ENCODE measurements at places on chromosomes 3 and 15.

GRCh38 chr3:5194801-5195509 lies 7.4 kb downstream of the EDEM1 start:
- no peak overlapping the region for H3K27ac ChIP-seq
- H3K4me3 ChIP-seq, result no peak overlapping the region
- peak; percentile 67 for DNase-seq
- H3K27me3 ChIP-seq, result no peaks in the 10 kb centered on the region

DNA sequence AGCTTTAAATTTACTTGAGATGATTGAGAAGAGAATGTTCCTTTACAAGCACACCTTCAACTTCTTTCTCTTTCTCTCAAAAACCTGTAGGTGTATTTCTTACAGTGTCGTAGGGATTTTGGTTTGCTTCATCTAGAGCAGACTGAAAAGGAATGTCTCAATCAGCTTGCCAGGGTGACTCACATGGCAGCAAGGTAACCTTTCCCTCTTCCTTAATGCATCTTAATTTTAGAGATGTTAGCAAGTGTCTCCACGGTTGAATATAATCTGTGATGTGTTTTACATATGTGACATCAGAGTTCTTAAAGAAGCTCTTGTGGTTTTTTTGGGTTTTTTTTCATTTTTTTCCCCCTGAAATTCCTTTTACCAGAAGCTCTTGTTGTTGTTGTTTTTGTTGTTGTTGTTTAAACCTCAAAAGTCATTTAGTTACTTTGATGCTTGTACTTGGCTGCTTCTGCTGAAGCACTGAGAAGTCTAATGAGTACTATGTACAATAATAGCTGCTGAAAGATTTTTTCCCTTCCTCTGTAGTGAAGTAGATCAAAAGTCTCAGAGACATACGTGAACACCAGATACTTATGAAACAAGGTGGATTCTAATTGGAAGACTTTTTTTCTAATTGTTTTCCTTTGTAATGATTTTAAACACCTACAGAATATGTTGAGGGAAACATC lies 83.1 kb downstream of the RETNLB start:
- no peak overlapping the region for H3K27ac ChIP-seq
- H3K4me3 ChIP-seq, result no peak overlapping the region
- peaks cover 5% of the 10 kb centered on the region for H3K36me3 ChIP-seq
- no peaks in the 10 kb centered on the region for H3K27me3 ChIP-seq
- no peaks in the 10 kb centered on the region for H3K4me1 ChIP-seq

- H3K4me1 ChIP-seq, result no peaks in the 10 kb centered on the region
- no peaks in the 10 kb centered on the region for H3K27me3 ChIP-seq
- DNase-seq, result peak; percentile 94
- H3K36me3 ChIP-seq, result no peaks in the 10 kb centered on the region
- H3K27ac ChIP-seq, result no peak overlapping the region
Observed at GRCh38 chr15:73897441-73898261, 24.3 kb downstream of the TBC1D21 start.

DNA sequence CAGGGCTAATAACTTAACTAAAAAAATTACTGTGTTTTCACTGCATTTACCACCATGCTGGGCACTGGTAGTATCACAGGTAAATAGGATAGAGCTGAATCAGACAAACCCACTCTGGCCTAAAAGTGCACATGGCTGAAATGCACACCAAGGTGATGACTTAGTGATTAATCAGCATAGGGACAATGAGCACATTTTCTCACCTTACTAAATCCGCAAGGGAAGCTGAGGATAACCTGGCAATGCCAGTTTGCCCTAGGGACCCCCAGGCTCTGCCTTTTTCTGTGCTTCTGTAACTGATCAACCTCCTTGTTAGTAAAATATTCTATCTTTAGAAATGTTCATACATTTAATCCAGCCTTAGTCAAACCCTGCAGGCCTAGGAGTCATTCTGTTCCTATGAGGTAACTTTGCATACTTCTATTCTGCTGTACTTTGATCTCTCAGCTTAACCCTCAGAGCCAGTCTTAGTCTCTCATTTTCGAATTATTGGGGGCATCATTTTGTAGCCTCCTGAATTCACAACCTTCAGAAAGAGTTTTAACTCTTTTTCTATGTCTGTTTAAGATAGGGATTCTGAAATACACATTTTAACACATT lies 562.9 kb upstream of the KCNMB2 start:
- DNase-seq, result peak; percentile 46
- H3K27me3 ChIP-seq, result no peaks in the 10 kb centered on the region
- H3K4me1 ChIP-seq, result no peaks in the 10 kb centered on the region
- no peaks in the 10 kb centered on the region for H3K36me3 ChIP-seq
- no peak overlapping the region for H3K27ac ChIP-seq
- H3K4me3 ChIP-seq, result no peak overlapping the region

DNA sequence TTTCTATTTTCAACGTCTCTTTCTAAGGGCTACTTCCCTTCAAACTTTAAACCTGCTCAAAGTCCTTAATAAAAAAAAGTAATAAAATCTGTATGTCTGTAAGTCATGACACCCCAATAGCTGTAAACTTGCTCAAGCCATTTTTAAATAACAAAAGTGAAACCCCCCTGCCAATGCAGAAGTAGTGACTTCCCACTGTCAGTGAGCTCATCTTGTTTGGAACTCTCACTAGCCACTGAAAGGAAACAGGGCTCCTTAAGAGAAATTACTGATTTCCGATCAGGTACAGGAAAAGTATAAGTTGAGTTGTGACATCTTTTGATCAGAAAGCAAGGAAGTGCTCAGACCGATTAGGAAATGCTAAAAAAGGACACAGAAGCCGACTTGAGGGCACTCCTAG lies 27.6 kb upstream of the GPR171 start:
- H3K4me1 ChIP-seq, result peaks cover 3% of the 10 kb centered on the region
- no peaks in the 10 kb centered on the region for H3K27me3 ChIP-seq
- DNase-seq, result peak; percentile 14

- no peaks in the 10 kb centered on the region for H3K4me1 ChIP-seq
- DNase-seq, result no peak
- H3K27ac ChIP-seq, result no peak overlapping the region
- H3K36me3 ChIP-seq, result no peaks in the 10 kb centered on the region
- no peaks in the 10 kb centered on the region for H3K27me3 ChIP-seq
- H3K4me3 ChIP-seq, result no peak overlapping the region
Observed at GRCh38 chr3:128472449-128473179, 5.9 kb upstream of the DNAJB8 start.

DNA sequence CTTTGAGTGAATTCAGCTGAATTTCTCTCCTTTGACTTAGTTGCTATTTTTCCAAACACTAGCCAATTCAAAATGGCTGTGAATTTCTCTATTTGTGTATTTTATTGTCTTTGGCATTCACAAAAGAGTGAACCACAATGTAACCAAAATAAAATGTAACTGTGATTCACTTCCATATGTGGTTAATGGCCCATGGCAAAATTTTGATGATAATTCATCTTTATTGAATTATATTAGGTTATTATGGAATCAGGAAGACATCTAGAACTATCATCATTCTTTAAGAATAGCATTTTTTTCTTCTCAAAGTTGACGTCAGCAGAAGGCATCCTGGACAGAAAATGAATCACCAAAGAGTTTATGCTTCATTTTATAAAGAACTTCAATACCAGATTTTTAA lies 705.3 kb upstream of the NAALADL2 start:
- no peaks in the 10 kb centered on the region for H3K27me3 ChIP-seq
- DNase-seq, result no peak
- no peak overlapping the region for H3K4me3 ChIP-seq
- no peaks in the 10 kb centered on the region for H3K4me1 ChIP-seq
- no peaks in the 10 kb centered on the region for H3K36me3 ChIP-seq

GRCh38 chr3:158573714-158574113 lies 2.7 kb downstream of the MLF1 start:
- H3K4me1 ChIP-seq, result peaks cover 4% of the 10 kb centered on the region
- H3K4me3 ChIP-seq, result no peak overlapping the region
- DNase-seq, result no peak
- H3K27me3 ChIP-seq, result no peaks in the 10 kb centered on the region

DNA sequence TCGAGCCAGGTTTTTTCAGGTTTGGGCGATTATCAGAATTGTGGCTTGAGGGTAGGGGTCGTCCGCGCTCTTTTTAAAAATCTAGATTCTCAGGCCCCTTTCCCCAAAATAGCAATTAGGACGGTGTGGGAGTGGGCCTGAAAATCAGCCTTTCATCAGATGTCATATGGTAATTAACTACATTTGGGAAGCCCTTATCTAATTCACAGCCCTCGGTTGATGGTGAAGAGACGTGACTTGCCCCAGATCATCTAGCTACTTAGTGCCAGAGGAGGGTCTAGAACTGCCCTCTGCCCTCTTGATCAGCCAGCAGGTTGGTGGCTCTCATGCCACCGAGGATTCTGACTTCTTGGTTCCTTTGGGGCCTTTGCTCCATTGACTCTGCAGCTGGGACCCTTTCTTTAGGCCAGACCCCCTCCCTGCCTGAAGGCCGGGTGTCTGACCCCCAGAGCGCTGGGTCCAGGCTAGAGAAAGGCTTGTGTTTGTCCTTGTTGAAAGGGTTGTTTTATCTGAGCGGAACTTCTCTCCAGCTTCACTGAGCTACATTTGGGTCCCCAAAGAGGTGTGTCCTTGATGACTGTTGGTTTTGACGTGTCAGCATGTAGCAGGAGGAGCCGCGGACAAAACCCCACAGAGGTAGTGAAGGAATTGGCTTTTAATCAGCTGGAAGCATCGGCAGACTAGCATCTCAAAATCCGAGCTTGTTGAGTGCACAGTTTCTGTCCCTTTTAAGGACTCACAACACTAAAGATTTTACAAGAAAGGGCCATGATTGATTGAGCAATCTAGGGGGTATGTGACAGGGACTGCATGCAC lies 857 bp downstream of the AEN start:
- H3K4me3 ChIP-seq, result peak overlapping the region; percentile 89
- peak overlapping the region; percentile 72 for H3K27ac ChIP-seq
- no peak for DNase-seq
- no peaks in the 10 kb centered on the region for H3K27me3 ChIP-seq
- peaks cover 26% of the 10 kb centered on the region for H3K36me3 ChIP-seq

GRCh38 chr3:139797724-139798343 lies 120.1 kb upstream of the NMNAT3 start:
- H3K27me3 ChIP-seq, result no peaks in the 10 kb centered on the region
- H3K36me3 ChIP-seq, result no peaks in the 10 kb centered on the region
- H3K4me3 ChIP-seq, result no peak overlapping the region
- no peaks in the 10 kb centered on the region for H3K4me1 ChIP-seq
- no peak overlapping the region for H3K27ac ChIP-seq

GRCh38 chr3:143224716-143225115 lies 105.1 kb downstream of the CHST2 start:
- no peaks in the 10 kb centered on the region for H3K4me1 ChIP-seq
- H3K36me3 ChIP-seq, result no peaks in the 10 kb centered on the region
- H3K27me3 ChIP-seq, result no peaks in the 10 kb centered on the region
- no peak overlapping the region for H3K4me3 ChIP-seq
- no peak overlapping the region for H3K27ac ChIP-seq
- DNase-seq, result no peak

- H3K27me3 ChIP-seq, result no peaks in the 10 kb centered on the region
- no peaks in the 10 kb centered on the region for H3K36me3 ChIP-seq
- no peak for DNase-seq
Observed at GRCh38 chr3:107669669-107670068, 146.9 kb downstream of the BBX start.

GRCh38 chr3:62859203-62859791 lies 15.9 kb downstream of the CADPS start:
- H3K27me3 ChIP-seq, result no peaks in the 10 kb centered on the region
- no peak overlapping the region for H3K4me3 ChIP-seq
- H3K4me1 ChIP-seq, result no peaks in the 10 kb centered on the region
- no peaks in the 10 kb centered on the region for H3K36me3 ChIP-seq
- DNase-seq, result no peak

DNA sequence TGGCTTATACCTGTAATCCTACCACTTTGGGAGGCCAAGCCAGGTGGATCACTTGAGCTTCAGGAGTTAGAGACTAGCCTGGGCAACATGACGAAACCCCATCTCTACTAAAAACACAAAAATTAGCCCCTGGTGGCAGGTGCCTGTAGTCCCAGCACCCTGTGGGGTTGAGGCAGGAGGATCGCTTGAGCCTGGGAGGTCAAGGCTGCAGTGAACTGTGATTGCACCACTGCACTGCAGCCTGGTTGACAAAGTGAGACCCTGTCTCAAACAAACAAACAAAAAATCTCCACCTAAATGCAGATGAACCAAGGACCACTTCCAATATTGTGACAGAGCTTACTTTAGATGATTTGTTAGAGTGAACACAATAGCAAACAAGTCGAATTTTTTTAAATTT lies 53.7 kb downstream of the TP53BP1 start:
- no peaks in the 10 kb centered on the region for H3K4me1 ChIP-seq
- H3K27me3 ChIP-seq, result no peaks in the 10 kb centered on the region
- DNase-seq, result no peak
- H3K36me3 ChIP-seq, result peaks cover 24% of the 10 kb centered on the region
- no peak overlapping the region for H3K27ac ChIP-seq

- H3K36me3 ChIP-seq, result no peaks in the 10 kb centered on the region
- H3K27me3 ChIP-seq, result no peaks in the 10 kb centered on the region
- H3K27ac ChIP-seq, result no peak overlapping the region
- H3K4me1 ChIP-seq, result peaks cover 5% of the 10 kb centered on the region
- peak; percentile 81 for DNase-seq
Observed at GRCh38 chr3:55708921-55709320, 221.8 kb upstream of the WNT5A start.

GRCh38 chr15:30943654-30944335 lies 40.1 kb downstream of the FAN1 start:
- no peak for DNase-seq
- H3K27me3 ChIP-seq, result no peaks in the 10 kb centered on the region
- no peak overlapping the region for H3K27ac ChIP-seq
- no peak overlapping the region for H3K4me3 ChIP-seq
- no peaks in the 10 kb centered on the region for H3K4me1 ChIP-seq

- no peaks in the 10 kb centered on the region for H3K27me3 ChIP-seq
- no peaks in the 10 kb centered on the region for H3K36me3 ChIP-seq
- no peak overlapping the region for H3K27ac ChIP-seq
- H3K4me3 ChIP-seq, result no peak overlapping the region
Observed at GRCh38 chr3:13853978-13854296, 25.9 kb downstream of the WNT7A start.

DNA sequence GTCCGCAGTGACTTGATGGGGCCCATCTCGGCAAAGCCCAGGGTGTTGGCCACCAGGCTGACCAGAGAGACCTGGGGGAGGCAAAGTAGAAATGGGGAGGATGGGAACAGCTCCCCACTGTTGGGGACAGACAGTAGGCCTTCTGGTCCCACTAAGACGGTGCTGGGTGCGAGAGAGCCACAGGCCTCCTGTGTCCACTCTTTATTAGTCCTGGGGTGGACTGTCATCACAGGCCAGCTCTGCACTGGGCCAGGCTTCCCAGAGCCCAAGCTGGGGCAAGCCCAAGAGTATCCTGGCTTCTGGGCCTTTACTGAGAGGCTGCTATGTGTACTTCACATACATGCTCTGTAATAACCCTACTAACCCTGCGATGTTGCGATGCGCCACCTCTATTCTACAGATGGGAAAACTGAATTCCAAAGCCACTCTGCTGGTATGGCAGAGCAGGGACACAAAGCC lies 66.4 kb downstream of the EXOG start:
- H3K27ac ChIP-seq, result no peak overlapping the region
- DNase-seq, result no peak
- H3K27me3 ChIP-seq, result no peaks in the 10 kb centered on the region

- no peaks in the 10 kb centered on the region for H3K27me3 ChIP-seq
- H3K4me3 ChIP-seq, result no peak overlapping the region
- DNase-seq, result peak; percentile 8
- no peaks in the 10 kb centered on the region for H3K36me3 ChIP-seq
Observed at GRCh38 chr3:169945313-169945712, 21.3 kb upstream of the SEC62 start.
